ENCODE measurements at places on chromosomes 4 and X.
A peak's percentile ranks its signal among the peaks of the same experiment; 100 is the strongest.

DNA sequence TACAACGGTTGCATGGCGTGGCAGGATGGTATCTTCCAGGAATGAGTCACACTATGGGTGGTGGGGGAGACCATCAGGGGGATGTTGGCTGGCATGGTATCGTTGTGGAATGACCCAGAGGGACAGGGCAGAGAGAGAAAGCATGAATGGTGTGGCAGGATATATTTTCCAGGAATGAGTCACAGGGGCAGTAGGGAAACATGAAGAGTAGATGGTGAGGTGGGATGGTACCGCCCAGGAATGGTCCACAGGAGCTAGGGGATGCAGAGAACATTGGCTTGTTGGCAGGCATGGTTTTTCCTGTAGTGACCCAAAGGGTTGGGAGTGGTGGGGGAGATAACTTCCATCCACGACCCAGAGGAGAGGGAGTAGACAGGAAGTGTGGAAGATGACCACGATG lies 62.4 kb downstream of the MAOA start:
- H3K36me3 ChIP-seq = no peaks in the 10 kb centered on the region
- H3K27me3 ChIP-seq = no peaks in the 10 kb centered on the region
- H3K4me1 ChIP-seq = no peaks in the 10 kb centered on the region
- H3K27ac ChIP-seq = no peak overlapping the region

DNA sequence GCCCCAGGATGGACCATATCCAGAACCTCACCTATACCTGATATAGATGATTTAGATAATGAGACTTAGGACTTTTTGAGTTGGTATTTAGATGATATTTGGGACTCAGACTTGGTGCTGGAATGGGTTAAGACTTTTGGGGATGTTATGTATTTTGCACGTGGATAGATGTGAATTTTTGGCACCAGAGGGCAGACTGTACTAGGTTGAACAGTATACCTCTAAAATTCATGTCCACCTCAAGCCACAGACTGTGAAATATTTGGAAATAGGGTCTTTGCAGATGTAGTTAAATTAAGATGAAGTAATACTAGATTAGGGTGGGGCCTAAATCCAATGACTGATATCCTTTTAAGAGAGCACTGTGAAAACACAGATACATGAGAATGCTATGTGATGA lies 15.6 kb downstream of the RBM41 start:
- DNase-seq = no peak
- H3K4me3 ChIP-seq = no peak overlapping the region
- no peaks in the 10 kb centered on the region for H3K4me1 ChIP-seq
- peaks cover 46% of the 10 kb centered on the region for H3K36me3 ChIP-seq

GRCh38 chr4:123974386-123975149 lies 578.0 kb downstream of the SPRY1 start:
- H3K4me3 ChIP-seq = no peak overlapping the region
- H3K36me3 ChIP-seq = no peaks in the 10 kb centered on the region
- DNase-seq = no peak
- no peak overlapping the region for H3K27ac ChIP-seq

GRCh38 chrX:132968296-132968949 lies 10.0 kb upstream of the HS6ST2 start:
- H3K4me3 ChIP-seq = no peak overlapping the region
- DNase-seq = no peak
- no peak overlapping the region for H3K27ac ChIP-seq
- peaks cover 4% of the 10 kb centered on the region for H3K4me1 ChIP-seq

GRCh38 chr4:80678413-80678812 lies 342.9 kb downstream of the CFAP299 start:
- H3K27ac ChIP-seq = no peak overlapping the region
- no peaks in the 10 kb centered on the region for H3K27me3 ChIP-seq
- H3K4me1 ChIP-seq = no peaks in the 10 kb centered on the region

DNA sequence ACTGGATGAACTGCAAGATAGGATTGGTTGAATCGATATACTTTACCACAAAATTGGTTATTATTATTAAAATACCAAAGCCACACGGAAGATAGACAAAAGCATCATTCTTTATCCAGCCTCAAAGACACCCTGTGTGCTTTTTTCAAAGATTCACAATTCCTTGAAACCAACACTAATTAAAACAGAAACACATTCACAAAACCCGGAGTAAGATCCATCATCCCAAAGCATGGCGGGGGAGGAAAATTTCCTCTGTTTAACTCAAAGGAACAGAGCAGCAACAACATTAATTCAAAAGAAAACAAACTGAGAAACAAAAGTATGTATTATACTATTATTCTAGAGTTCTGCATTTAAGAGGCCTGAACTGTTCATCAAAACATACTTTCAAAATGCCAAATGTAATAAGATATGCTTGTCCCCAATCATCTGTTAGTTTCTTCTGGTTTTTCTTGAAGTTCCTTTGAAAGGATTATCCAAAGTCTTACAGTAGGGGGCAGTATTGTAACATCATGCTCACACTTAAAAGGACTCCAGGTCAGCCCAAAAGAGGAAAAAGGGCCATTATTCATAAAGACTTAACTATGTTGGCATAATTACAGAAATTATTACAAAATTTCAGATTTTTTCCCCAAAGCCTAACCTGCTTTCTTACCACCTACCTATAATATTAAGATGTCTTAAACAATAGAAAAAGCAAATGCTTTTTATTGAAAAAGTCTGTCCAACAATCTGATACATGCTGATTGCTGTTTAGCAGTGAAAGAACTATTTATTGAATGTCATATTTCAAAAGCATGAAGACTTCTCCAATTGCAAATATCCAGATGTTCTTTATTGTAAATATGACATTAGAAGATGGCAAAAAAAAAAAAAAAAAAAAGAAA lies 168.7 kb downstream of the SCFD2 start:
- H3K36me3 ChIP-seq = no peaks in the 10 kb centered on the region
- DNase-seq = peak; percentile 74
- no peaks in the 10 kb centered on the region for H3K4me1 ChIP-seq
- H3K4me3 ChIP-seq = no peak overlapping the region
- no peaks in the 10 kb centered on the region for H3K27me3 ChIP-seq

DNA sequence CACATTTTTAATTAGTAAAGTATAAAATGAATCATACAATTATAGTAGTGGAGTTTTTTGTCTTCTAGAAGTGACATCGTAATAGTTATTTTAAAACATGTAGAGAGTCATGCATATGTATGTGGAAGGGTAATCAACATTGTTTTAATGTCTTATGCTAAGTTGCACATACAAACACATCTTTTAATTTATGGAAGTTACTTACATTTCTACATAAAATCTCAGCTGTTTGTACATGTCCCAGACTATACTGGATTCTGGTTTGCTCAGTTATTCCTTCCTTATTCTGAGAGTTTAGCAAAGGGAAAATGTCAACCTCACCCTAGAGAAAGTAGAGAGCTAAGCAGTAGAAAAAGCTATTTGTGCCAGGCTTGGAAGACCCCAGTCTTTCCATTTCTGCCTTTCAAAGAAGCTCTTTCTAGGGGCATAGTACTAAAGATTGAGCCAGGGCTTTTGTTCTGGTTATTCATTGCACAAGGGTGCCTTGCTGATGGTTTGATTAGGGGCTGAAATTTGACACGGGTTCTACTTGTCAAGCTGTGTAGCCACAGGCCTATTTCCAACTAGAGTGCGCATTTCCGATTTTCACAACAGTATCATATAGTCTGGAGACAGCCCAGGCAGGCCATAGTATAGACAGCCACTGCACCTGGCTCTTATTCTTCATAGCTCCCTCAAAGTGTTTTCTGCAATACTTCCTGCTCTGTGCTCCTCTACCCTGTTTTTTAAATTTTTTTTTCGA lies 106.3 kb downstream of the RPA4 start:
- H3K27ac ChIP-seq = no peak overlapping the region
- no peaks in the 10 kb centered on the region for H3K36me3 ChIP-seq
- no peaks in the 10 kb centered on the region for H3K27me3 ChIP-seq

DNA sequence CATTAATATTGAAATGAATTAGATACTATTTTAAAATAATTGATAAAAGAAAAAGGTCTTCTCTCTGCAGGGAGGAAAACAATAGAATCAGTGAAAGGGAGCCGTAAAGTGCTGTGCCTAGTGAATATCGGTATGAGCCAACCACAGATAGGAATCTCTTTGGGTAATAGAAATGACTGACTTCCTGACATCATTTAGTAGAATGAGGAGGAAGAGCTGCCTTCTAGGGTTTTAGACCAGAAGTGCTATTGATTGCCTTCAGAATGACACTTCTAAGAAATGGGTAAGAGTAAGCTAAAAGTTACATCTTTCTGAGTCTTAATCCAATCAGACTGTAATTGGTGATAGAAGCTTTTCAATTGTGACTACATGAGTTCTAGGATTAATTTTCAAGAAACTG lies 134.0 kb upstream of the MAP9 start:
- no peaks in the 10 kb centered on the region for H3K36me3 ChIP-seq
- H3K4me3 ChIP-seq = no peak overlapping the region
- no peak for DNase-seq
- no peaks in the 10 kb centered on the region for H3K4me1 ChIP-seq
- no peak overlapping the region for H3K27ac ChIP-seq

DNA sequence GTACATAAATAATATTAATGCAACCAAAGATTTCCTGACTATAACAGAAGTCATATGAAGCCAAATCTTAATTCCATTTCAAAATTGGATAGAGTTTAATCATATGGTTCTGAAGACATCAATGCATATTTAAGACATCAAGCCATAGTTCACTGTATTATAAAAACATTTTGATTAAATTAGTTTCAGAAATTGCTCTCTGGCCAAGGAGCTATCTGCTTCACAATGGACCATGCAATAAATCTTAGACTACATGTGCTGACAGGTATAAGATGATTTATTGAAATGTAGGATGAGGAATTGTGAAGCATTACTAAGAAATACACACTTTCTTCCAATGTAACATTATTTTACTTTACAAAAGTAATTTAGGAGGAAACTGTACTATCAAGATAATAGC lies 81.6 kb downstream of the MID1 start:
- no peak overlapping the region for H3K27ac ChIP-seq
- no peak for DNase-seq
- H3K27me3 ChIP-seq = no peaks in the 10 kb centered on the region
- no peaks in the 10 kb centered on the region for H3K4me1 ChIP-seq
- H3K36me3 ChIP-seq = no peaks in the 10 kb centered on the region
- H3K4me3 ChIP-seq = no peak overlapping the region

DNA sequence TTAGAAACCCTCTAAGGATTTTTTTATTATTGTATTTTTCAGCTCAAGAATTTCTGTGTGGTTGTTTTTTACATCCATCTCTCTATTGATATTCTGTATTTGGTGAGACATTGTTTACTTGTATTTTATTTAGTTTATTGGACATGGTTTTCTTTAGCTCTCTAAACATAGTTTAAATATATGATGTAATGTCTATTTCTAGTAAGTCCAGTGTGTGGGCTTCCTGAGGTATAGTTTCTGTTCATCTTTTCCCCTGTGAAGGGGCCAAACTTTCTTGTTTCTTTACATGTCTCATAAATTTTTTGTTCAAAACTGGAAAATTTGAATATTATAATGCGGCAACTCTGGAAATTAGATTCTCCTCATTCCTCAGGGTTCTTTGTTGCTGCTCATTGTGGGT lies 28.2 kb upstream of the ATRX start:
- H3K4me3 ChIP-seq = no peak overlapping the region
- no peaks in the 10 kb centered on the region for H3K36me3 ChIP-seq
- H3K4me1 ChIP-seq = no peaks in the 10 kb centered on the region
- DNase-seq = no peak

GRCh38 chr4:36979533-36979932 lies 265.0 kb upstream of the NWD2 start:
- H3K27ac ChIP-seq = no peak overlapping the region
- no peak for DNase-seq
- H3K4me3 ChIP-seq = no peak overlapping the region
- no peaks in the 10 kb centered on the region for H3K4me1 ChIP-seq

DNA sequence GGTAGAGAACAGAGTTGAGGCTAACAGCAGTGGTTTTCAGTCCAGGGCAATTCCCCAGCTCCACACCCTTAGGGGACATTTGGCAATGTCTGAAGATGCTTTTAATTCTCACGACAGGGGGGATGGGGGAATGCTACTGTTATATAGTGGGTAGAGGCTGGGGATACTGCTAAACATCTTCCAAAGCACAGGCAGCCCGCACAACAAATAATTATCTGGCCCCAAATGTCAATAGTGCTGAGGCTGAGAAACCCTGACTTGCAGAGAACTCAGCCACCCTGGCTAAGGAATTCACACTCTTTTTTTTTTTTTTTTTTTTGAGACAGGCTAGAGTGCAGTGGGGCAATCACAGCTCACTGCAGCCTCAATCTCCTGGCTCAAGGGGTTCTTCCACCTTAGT lies 60.6 kb downstream of the POLR2B start:
- H3K4me1 ChIP-seq = peaks cover 1% of the 10 kb centered on the region
- no peak overlapping the region for H3K4me3 ChIP-seq
- H3K27ac ChIP-seq = no peak overlapping the region
- DNase-seq = no peak
- no peaks in the 10 kb centered on the region for H3K36me3 ChIP-seq

- H3K4me1 ChIP-seq = no peaks in the 10 kb centered on the region
- H3K36me3 ChIP-seq = no peaks in the 10 kb centered on the region
- H3K4me3 ChIP-seq = no peak overlapping the region
- no peak overlapping the region for H3K27ac ChIP-seq
Measured at GRCh38 chrX:119071381-119071780, 1.4 kb upstream of the CT47C1 start.

GRCh38 chr4:176274441-176274840 lies 5.4 kb upstream of the ASB5 start:
- no peak overlapping the region for H3K4me3 ChIP-seq
- no peak for DNase-seq
- no peaks in the 10 kb centered on the region for H3K27me3 ChIP-seq
- no peaks in the 10 kb centered on the region for H3K4me1 ChIP-seq
- no peaks in the 10 kb centered on the region for H3K36me3 ChIP-seq
- H3K27ac ChIP-seq = no peak overlapping the region

- H3K4me1 ChIP-seq = no peaks in the 10 kb centered on the region
- no peak overlapping the region for H3K4me3 ChIP-seq
Measured at GRCh38 chr4:7738458-7739076, 201.1 kb downstream of the AFAP1 start.

DNA sequence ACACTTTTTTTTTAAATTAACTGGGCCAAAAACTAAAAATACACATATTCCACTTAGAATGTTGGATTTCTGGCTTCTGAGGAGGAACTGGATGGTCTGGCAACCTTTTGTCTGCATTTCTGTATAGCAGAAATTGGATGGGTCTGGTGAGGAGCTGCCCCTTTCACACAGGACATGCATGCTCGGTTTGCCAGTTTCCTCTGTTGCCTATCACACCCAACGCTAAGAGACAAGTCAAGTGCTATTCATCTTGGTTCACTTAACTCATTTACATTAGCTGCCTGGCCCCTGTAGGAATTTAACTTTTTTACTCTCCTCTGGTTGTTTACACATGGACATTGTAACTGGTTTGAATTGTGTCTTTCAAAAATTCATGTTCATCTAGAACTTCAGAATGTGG lies 195.7 kb downstream of the PACRGL start:
- no peaks in the 10 kb centered on the region for H3K4me1 ChIP-seq
- no peak overlapping the region for H3K27ac ChIP-seq
- no peak for DNase-seq
- H3K27me3 ChIP-seq = no peaks in the 10 kb centered on the region
- no peak overlapping the region for H3K4me3 ChIP-seq
- H3K36me3 ChIP-seq = no peaks in the 10 kb centered on the region

- no peaks in the 10 kb centered on the region for H3K27me3 ChIP-seq
- no peaks in the 10 kb centered on the region for H3K4me1 ChIP-seq
- H3K4me3 ChIP-seq = no peak overlapping the region
Measured at GRCh38 chrX:105190252-105190853, 30.1 kb downstream of the TEX13A start.
